ENCODE measurements at places on chromosomes 7 and 10.

DNA sequence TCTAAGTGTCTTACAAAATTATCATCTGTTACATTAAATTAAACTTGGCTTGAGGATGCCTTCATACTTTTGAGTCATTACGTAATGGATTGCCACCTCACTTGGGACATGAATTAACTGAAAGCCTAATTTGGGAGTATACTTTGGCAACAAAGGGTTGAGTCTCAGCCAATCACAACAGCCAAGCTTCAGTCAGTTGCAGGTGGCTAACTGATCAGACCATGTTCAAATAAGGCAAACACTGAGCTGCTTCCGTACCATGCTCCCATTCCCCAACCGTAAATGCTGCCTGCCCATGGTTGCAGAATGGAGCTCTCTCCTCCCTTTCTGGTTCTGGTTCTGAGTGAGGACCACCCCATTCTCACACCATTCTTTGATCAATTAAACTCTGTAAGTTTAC is 92.9 kb upstream of the STK17A start:
- DNase-seq = no peak

- DNase-seq = no peak
These were observed 819 bp downstream of the TMED4 start for GRCh38 chr7:44580945-44581878.

DNA sequence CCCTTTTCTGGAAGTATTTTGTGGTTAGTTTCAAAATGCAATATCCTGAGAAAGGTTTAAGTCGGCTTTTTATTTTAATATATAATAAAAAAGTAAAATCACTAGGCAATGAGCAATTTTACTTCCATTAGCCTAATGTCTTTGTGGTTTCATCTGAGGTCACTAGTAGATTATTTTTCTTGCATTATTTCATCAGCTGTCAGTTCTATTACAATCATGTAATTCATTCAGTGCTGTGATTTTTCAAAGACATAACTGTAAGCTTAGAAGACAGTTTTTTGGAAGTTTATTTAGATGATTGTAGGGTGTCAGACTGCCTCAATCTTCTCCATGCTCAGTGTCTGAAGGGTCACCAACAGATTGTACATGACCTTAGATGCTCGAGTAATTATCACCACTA is 568.0 kb upstream of the GALNT17 start:
- DNase-seq = no peak

DNA sequence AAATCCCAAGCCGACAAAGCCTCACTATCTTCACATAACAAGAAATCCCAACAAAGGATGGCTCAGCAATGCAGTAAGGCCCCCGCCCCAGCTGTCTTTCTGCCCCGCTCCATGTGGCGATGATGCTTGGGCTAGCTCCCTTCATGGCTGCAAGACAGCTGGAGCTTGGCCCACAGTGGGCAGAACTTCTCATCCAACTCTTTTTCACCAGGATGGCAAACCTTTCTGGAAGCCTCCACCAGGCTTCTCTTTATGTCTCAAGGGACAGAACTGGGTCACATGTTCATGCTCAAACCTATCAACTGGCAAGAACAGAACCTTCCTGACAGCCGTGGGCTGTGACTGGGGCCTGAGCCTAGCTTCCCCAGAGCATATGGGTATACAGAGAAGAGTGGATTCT is 260.5 kb upstream of the MKLN1 start:
- DNase-seq = no peak

GRCh38 chr10:28284126-28284525 is 18.7 kb downstream of the MPP7 start:
- DNase-seq = no peak

DNA sequence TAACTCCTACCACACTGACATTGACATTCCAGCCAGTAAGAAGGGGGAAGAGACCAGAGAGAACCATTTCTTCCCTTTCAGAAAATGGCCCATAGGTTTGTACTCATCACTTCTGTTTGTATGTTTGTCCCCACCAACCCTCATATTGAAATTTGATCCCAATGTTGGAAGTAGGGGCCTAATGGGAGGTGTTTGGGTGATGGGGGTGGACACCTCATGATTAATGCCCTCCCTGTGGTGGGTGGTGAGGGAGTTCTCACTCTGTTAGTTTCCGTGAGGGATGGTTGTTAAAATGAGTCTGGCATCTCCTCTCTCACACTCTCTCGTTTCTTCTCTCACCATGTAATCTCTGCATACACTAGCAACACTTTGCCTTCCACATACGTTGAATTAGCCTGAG is 21.4 kb downstream of the CADPS2 start:
- no peak for DNase-seq

DNA sequence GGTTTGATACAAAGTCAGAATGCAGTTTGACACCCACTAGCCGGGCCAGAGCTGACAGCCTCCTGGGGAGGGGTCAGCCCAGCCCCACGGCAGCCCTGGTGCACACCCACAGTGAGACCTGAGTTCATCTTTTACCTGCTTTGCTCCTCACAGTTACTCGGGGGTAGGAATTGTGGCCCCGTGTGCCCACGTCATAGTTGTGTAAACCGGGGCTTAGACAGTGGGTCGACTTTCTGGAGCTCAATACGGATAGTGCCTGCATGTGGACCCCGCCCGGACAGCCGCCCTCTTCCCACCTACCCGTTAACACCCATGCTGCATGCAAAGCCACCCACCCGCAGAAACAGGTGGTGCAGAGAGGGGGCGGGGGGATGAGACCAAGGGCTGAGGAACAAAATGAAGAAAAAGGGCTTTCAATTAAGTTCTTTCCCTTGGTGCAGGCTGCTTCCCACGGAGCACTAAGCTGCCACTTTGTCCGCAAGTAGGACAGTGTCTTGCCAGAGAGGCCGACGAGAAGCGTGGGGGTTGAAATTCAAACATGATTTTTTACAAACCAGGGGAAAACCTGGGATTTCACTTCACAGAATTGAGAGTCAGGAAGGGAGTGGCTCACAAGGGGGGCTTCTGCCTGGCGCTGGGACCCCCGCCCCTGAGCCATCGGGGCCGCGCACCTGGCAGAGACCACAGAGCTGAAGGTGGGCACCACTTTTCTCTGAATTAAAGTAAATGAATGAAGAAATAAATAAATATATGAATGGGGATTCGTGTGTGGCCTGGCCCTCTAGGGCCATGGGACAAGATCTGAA is 24.6 kb upstream of the FOXL3 start:
- DNase-seq = no peak

- DNase-seq = no peak
These were observed 75.8 kb upstream of the EN2 start for GRCh38 chr7:155381852-155382801.

DNA sequence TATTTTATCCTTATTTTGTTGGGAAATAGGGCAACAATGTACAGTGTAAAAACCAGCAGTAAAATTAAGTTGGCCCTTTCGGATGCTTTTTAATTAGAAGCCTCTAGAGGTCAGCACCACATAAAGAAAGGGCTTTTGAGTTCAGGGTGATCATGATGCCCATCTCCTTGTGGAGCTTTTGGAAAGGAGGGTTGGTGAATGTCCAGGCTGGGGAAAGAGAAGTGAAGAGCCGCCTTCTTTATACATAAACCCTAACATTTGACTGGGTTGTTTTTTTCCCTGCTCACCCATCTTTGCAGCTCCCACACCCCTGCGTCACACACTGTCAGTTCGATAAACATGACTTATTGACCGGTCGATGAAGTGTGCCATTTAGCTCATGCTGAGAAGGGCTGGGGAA is 29.8 kb downstream of the MTURN start:
- DNase-seq = peak; percentile 34

DNA sequence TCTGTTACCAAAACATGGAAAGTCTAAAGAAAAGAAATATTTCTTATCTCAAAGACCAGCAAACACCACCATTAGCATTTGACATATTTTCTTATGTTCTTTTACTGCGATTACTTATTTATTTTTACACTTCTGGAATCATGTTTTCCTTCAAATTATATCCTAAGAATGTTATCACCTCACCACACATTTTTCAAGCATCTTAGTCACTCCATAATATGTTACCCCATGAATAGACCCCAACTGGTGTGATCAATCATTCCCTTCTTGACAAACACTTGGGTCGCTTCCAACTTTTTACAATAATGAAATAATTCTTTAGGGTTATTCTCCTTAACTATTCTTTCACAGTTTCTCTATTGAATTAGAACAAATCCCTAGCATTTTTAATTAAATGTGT is 67.4 kb downstream of the AMPH start:
- DNase-seq = no peak

GRCh38 chr7:44378744-44379143 is 53.4 kb upstream of the CAMK2B start:
- no peak for DNase-seq

- DNase-seq = no peak
These were observed 184.1 kb downstream of the BICC1 start for GRCh38 chr10:58696736-58697135.

DNA sequence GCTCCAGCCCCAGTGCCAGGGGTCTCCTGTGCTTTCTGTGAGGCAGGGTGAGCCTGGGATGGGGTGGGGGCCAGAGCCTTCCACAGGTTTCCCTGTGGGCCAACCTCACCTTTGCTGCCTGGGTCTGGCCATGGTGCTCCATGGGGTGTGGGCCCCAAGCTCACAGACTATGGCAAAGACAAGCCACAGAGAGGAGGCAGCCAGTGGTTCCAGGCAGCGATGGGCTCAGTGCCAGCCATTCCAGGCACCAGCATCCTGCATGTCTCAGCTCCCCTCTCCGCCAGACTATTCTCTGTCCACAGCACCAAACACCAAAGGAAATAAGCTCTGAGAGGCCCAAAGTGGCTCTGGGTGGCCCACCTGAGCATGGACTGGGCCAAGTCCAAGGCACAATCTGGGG is 133.5 kb downstream of the PTPN20 start:
- DNase-seq = no peak

DNA sequence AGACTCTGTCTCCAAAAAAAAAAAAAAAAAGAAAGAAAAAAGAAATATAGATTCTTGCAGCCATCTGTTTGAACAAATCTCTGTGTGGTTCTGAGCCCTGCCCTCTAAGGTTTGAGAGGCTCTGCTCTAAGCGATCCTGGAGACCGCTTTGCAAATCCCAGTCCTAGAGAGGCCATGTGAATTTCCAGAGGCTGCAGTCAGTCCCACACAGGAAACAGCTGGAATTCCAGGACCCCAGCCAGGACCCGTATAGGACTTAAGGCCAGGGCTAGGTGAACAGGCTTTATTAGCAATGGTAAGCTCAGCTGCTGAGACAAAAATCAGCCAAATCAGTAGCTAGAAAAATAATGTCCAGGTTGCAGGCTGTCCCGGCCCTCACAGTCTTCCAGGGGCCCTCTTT is 154.8 kb downstream of the RPS24 start:
- DNase-seq = no peak

All from 8988T (cell line).